ENCODE measurements at places on chromosomes 5 and 9.

GRCh38 chr5:82886911-82887310 is 190.3 kb downstream of the TMEM167A start:
- no peak for DNase-seq

GRCh38 chr9:4443439-4443838 is 46.8 kb upstream of the SLC1A1 start:
- DNase-seq = no peak

- DNase-seq = peak; percentile 34
Measured at GRCh38 chr9:15295761-15296405, 11.1 kb downstream of the TTC39B start.

DNA sequence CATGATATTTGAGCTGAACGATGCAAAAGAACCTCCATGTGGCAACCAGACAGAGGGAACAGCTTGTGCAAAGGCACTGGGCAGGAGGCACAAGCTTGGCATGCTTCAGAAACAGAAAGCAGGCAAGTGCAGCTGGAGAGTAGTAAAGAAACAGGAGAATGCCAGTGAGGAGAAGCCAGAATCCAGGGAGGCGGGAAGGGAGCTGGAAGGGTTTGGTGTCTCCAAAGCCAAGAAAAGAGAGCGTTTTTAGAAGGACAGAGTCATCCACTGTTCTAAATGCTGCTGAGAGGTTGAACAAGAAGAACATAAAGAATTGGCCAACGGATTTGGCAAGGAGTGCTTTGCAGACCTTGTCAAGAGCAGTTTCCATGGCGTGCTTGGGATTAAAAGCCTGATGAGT is 124.7 kb downstream of the TLE1 start:
- no peak for DNase-seq

- DNase-seq = no peak
Measured at GRCh38 chr5:99102073-99102697, 173.4 kb upstream of the CHD1 start.

DNA sequence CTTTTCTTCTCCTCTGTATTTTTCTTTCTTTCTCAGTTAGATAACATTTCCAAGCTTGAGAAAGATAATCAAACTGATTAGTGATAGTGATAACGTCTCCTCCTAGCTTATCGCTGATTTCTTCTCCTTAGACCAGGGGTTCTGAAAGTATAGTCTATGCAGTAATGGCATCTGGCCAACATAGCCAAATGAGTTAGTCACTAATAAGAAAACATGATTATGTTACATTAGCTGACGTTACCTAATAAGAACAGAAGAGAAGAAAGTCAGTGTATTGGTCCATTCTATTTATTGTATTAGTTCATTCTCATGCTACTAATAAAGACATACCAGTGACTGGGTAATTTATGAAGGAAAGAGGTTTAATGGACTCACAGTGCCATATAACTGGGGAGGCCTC is 111.2 kb downstream of the STRBP start:
- no peak for DNase-seq

- DNase-seq = no peak
Measured at GRCh38 chr5:139017624-139018023, 142.5 kb upstream of the LRRTM2 start.

GRCh38 chr5:115831163-115831768 is 10.1 kb downstream of the ATG12 start:
- DNase-seq = peak; percentile 44

- DNase-seq = no peak
Measured at GRCh38 chr5:10590226-10590999, 26.5 kb downstream of the ANKRD33B start.

- no peak for DNase-seq
Measured at GRCh38 chr9:115004545-115004944, 74.2 kb upstream of the TNFSF8 start.

DNA sequence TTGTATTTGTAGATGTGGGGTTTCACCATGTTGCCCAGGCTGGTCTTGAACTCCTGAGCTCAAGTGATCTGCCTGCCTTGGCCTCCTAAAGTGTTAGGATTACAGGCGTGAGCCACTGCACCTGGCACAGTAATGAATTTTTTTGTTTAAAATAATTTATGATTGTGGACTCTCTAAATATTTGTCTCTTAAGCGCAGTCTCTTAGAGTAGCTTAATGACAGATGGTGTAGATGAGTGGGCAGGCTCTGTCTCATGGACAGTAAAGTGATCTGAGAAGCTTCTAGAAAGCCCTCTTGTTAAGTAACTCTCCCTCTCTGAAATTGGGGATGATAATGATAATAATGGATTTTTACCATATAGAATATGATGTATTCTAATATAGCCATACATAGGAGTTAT is 47.5 kb upstream of the KIAA1958 start:
- DNase-seq = no peak

GRCh38 chr9:96185518-96186156 is 116.3 kb downstream of the HSD17B3 start:
- DNase-seq = no peak

DNA sequence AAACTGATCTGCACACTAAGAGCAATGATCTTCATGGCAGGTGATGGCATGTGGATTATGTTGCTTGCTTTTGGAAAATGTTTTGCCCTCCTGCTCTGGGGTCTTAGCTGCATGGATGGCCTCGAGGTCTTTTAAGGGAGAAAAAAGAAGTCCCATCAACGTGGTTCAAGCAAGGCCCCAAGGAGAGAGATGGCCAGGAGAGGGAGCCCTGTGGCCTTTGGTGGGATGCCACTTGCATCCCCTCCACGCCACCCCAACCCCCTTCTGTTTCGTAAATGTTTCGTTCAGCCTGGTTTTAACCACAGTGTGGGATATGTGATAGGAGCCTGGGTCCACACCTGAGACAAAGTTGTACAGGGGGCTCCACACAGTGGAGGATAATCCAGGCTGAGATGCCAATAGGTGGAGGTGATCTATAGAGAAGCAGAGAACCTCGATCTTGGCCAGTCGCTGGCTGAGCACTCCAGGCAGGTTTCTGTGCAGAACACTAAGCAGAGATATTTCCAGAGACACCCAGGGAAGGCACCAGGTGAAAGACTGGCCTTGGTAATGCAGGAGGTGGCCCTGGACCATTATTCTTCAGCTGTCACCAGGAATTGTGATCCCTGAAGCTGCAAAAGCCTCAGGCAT is 25.8 kb upstream of the FRRS1L start:
- DNase-seq = no peak

GRCh38 chr5:177183766-177184360 is 50.3 kb downstream of the NSD1 start:
- no peak for DNase-seq

GRCh38 chr5:179235416-179236400 is 109.6 kb downstream of the ADAMTS2 start:
- DNase-seq = no peak

DNA sequence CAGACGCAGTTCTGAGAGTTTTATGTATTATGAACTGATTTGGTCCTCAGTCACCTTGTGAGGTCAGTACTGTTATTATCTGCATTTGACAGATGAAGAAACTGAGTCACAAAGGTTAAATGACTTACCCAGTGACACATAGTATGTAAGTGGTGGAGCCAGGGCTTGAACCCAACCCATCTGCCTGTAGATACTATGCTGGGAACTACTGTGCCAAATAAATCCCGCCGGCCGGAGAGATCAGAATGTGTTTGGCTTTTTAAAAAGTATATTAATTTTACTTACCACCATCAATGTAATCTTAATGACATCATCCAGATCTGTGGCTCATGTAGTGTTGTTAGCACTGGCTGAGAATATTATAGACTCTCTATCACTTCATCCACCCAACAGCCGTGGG is 80.8 kb downstream of the ZNF618 start:
- no peak for DNase-seq

DNA sequence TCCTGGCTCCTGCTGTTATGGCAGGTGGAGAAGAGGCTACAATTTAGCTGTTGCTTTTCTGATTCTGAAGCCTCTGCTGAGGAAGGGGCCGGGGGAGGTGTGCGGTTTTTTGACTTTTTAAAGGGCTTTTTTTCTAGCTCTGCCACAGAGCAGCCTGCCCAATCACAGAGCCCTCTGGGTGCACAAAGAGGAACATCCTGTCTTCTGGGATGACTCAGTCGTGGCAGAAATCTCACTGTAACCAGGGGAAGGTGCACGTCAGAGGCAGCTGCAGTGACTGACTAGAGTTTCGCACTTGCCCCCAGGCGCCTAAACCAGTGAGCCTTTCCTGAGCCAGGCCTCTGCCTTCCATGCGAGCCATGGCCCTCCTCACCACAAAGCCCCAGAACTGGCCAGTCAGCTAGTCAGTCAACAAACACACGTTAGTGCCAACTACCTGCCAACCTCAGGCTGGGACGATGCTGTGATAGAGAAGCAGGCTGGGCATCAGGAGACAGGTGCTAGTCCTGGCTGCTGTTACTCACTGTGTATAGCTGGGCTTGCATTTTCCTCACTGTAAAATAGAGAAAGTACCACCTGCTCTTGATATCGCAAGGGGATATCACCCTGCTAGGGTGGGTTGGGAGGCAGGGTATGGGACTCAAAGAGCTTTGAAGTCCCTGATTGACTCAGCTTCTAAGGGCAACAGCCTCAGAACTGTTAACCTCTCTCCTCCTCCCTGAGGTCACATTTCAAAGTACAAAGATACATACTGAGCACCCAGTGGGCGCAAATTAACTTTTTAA is 2.2 kb downstream of the AKNA start:
- peak; percentile 86 for DNase-seq

GRCh38 chr9:127915801-127916719 is 781 bp downstream of the ST6GALNAC4 start:
- peak; percentile 48 for DNase-seq

GRCh38 chr5:144549580-144549979 is 378.9 kb downstream of the KCTD16 start:
- DNase-seq = no peak

DNA sequence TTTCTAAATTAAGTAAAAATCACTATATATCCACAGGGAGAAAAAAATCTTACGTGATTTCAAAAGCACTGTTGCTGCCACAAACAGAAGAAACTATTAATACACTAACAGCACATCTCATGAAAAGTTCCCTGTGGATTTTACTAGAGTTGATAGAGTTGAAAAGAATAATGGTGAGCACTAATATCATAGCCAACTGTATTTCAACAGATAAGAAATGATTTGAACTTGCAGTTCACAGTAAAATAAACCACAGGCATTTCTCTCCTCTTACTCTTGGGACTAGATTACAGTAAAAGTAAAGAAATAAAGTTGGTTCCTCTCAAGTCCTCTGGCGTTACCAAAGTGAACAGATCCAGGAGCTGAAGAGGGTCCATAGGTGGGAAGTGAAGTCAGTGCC is 27.9 kb downstream of the AGTPBP1 start:
- no peak for DNase-seq

GRCh38 chr5:78008356-78008967 is 232.3 kb upstream of the TBCA start:
- DNase-seq = no peak

- no peak for DNase-seq
Measured at GRCh38 chr9:98410185-98410697, 154.8 kb upstream of the TBC1D2 start.

DNA sequence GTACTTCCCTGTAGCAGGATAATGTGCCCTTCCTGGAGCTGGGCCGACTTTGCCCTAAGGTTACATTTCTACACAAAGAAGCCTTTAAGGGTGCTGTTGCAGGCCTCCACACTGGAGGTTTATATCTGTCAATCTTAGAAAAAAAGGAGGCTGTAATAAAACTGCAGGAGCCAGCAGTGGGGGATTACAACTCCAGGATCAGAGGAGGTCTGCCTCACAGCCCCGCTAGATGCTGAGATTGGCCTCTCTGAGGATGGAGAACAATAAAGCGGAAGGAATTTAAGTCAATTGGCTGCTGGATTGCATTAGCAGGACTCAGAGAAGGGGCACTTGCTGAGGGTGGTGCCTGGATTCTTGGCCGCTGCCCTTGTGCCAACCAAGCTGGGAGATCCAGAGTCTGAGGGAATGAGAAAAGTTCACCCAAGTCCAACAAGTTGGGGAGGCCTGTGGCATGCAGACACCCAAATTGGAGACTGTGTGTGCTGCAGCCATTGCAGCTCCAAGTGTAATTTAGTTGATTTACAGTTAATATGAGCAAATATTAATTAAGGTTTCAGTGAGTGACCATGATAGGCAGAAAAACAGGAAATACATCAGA is 99.0 kb upstream of the SSBP2 start:
- no peak for DNase-seq

DNA sequence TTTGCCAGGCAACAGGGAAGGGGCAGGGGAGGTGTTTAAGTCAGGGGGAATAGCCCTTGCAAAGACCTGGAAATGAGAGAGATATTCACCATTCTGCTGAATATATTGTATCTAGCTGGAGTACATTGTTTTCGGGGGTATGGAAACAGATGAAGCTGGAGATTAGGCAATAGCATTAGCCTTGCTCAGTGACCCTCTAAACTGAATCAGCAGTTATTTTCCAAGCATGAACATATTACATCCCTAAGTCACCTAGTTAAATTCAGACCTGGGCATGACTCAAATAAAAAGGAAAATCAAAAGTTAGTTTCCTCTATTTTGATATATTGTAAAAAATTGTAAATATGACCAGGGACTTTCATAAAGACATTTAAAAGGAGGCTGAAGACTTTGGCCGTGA is 544.6 kb upstream of the TRPC7 start:
- DNase-seq = no peak

DNA sequence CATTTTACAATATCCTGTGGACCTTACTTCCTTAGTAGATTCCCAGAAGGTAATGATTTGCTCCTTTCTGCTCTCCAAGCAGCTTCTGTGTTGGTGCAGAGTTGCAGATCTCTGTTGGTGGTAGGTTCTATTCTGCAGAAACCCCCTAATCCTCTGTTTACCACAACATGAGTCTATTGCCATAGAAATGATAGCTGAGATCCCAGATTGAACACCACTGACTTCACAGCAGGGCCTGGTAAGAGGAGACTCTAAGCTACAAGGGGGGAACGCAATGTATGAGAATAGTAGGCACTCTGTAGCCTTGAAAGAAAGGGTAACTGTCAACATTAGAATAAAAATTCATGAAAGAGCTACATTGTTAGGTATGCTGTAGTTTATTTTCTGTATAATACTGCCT is 59.5 kb downstream of the MUSK start:
- no peak for DNase-seq

GRCh38 chr5:57684299-57684702 is 201.7 kb upstream of the ACTBL2 start:
- DNase-seq = no peak

DNA sequence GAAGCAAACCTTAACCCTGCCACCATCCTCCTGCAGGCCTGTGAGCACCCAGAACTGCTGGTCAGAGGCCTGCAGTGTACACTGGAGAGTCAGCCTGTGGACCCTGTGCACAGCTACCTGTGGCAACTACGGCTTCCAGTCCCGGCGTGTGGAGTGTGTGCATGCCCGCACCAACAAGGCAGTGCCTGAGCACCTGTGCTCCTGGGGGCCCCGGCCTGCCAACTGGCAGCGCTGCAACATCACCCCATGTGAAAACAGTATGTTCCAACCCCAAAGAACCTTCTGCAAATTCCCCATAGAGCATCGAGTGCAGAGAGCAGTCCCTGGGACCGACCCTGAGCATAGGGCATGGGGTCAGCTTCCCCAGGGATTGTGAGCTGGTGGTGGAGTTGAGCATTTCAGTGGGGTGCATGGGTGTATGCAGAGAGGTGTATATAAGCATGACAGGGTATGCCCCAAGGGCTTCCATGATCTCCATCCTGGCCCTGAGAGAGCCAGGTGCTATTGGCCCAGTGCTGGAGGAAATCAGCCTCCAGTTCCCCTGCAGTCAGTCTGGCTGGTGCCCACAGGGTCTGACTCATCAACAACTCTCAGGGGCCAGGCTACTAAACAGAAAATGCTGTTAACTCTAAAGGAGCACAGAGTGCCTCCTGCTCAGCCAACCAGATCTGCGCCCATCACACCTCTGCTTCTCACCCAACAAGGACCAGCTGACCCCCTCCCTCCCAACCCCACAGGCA is 126.2 kb downstream of the SAXO1 start:
- no peak for DNase-seq

Measured in GM10248 (cell line).